ENCODE measurements at places on chromosomes 4 and X. TPM values are rescaled to one million over a fixed set of nuclear protein-coding genes. Genes with fewer than 3 reads are reported as not detected.

Gene UBA1
- polyA plus RNA-seq = 167 TPM

Gene BANK1
- polyA plus RNA-seq = 1.4 TPM

GRCh38 chr4:80127870-80128419 lies 54.9 kb upstream of the ANTXR2 start:
- DNase-seq = no peak
- no peaks in the 10 kb centered on the region for H3K36me3 ChIP-seq
- peak overlapping the region; percentile 31 for H3K27ac ChIP-seq
- peaks cover 50% of the 10 kb centered on the region for H3K4me1 ChIP-seq
- H3K4me3 ChIP-seq = no peak overlapping the region
- H3K27me3 ChIP-seq = peaks cover 2% of the 10 kb centered on the region

- H3K4me3 ChIP-seq = peak overlapping the region; percentile 82
- H3K4me1 ChIP-seq = peaks cover 41% of the 10 kb centered on the region
- no peaks in the 10 kb centered on the region for H3K36me3 ChIP-seq
- no peak overlapping the region for H3K27ac ChIP-seq
These were observed 3.3 kb upstream of the PDGFRA start for GRCh38 chr4:54225598-54226403.

GRCh38 chr4:169333265-169333664 lies 62.5 kb upstream of the SH3RF1 start:
- no peaks in the 10 kb centered on the region for H3K4me1 ChIP-seq
- H3K27ac ChIP-seq = no peak overlapping the region
- no peaks in the 10 kb centered on the region for H3K27me3 ChIP-seq
- no peaks in the 10 kb centered on the region for H3K36me3 ChIP-seq

Measured in immature natural killer cell (primary cell).